ENCODE measurements at places on chromosomes 1 and 21. TPM values are rescaled to one million over a fixed set of nuclear protein-coding genes. Genes with fewer than 3 reads are reported as not detected.

Gene IGSF3
- total RNA-seq: 118 TPM

Gene C1orf87
- total RNA-seq: under 0.01 TPM

Gene USH2A
- total RNA-seq: under 0.01 TPM

Gene TNNT2
- 0.25 TPM for total RNA-seq

Gene FNDC5
- 15.0 TPM for total RNA-seq

Gene TRIM67
- total RNA-seq: 46.7 TPM
